Aortic smooth muscle cell (primary cell): ENCODE measurements at places on chromosomes 16 and 17. TPM values are rescaled to one million over a fixed set of nuclear protein-coding genes. Genes with fewer than 3 reads are reported as not detected.

The VPS35 gene
- total RNA-seq, result 66.6 and 74.5 TPM in 2 replicates

The CACNG1 gene
- not detected in 2 replicates for total RNA-seq

The KRT9 gene
- not detected in 2 replicates for total RNA-seq

The HS3ST2 gene
- not detected in 2 replicates for total RNA-seq

The PRSS8 gene
- not detected in 2 replicates for total RNA-seq

The CMTM2 gene
- total RNA-seq, result not detected in 2 replicates

The SRP68 gene
- total RNA-seq, result 29.2 and 38.6 TPM in 2 replicates

The DNAH17 gene
- total RNA-seq, result not detected in 2 replicates

The KRTAP4-3 gene
- total RNA-seq, result not detected in 2 replicates

The HCRT gene
- total RNA-seq, result not detected in 2 replicates

The SCN4A gene
- total RNA-seq, result 0.12 and 0.13 TPM in 2 replicates

The ABCC12 gene
- total RNA-seq, result not detected in 2 replicates

The GGA3 gene
- 13.0 and 13.3 TPM in 2 replicates for total RNA-seq

The ABCA3 gene
- total RNA-seq, result 8.4 and 11.1 TPM in 2 replicates

The CARD14 gene
- 0.12 TPM in 1 of 2 replicates, not detected in the other for total RNA-seq

The GRAP gene
- 0.25 and 0.79 TPM in 2 replicates for total RNA-seq

The RHBDL1 gene
- total RNA-seq, result 3.2 and 4.2 TPM in 2 replicates

The EMC8 gene
- total RNA-seq, result 23.3 and 25.5 TPM in 2 replicates

The EPN3 gene
- total RNA-seq, result 0.13 TPM in 1 of 2 replicates, not detected in the other

The ADORA2B gene
- total RNA-seq, result 4.8 and 7.5 TPM in 2 replicates

The AOC2 gene
- total RNA-seq, result 0.40 and 0.56 TPM in 2 replicates

The NOS2 gene
- under 0.01 and 0.13 TPM in 2 replicates for total RNA-seq

The FGF11 gene
- 0.13 and 0.19 TPM in 2 replicates for total RNA-seq

The CENPV gene
- total RNA-seq, result 7.0 and 7.3 TPM in 2 replicates

The STRADA gene
- 19.5 and 21.1 TPM in 2 replicates for total RNA-seq

The TMC6 gene
- total RNA-seq, result 1.2 and 1.8 TPM in 2 replicates

The CCDC57 gene
- 13.6 and 14.3 TPM in 2 replicates for total RNA-seq

The TMEM186 gene
- total RNA-seq, result 3.8 and 5.0 TPM in 2 replicates

The CNGB1 gene
- total RNA-seq, result under 0.01 TPM in 2 replicates

The CBLN1 gene
- total RNA-seq, result not detected in 2 replicates

The PVALEF gene
- not detected in 2 replicates for total RNA-seq

The RNF43 gene
- total RNA-seq, result not detected in 2 replicates

The ADAP2 gene
- total RNA-seq, result 0.79 and 1.3 TPM in 2 replicates

The MAF gene
- total RNA-seq, result 13.5 and 25.9 TPM in 2 replicates

The SCIMP gene
- not detected in 2 replicates for total RNA-seq

The MT1X gene
- total RNA-seq, result 8.8 and 14.4 TPM in 2 replicates

The PRSS27 gene
- total RNA-seq, result 0.56 and 0.92 TPM in 2 replicates

The PLXDC1 gene
- 0.40 and 0.50 TPM in 2 replicates for total RNA-seq

The SLC4A1 gene
- total RNA-seq, result not detected in 2 replicates

The ACSM3 gene
- total RNA-seq, result 0.62 and 0.79 TPM in 2 replicates

The DOC2B gene
- not detected in 2 replicates for total RNA-seq

The PMP22 gene
- total RNA-seq, result 52.1 and 53.6 TPM in 2 replicates

The DOC2A gene
- total RNA-seq, result 0.26 and 0.31 TPM in 2 replicates

The ZPBP2 gene
- not detected in 2 replicates for total RNA-seq

The KIF2B gene
- not detected in 2 replicates for total RNA-seq

The RPRML gene
- not detected in 2 replicates for total RNA-seq

The KRTAP9-4 gene
- not detected in 2 replicates for total RNA-seq

The FOXN1 gene
- not detected in 2 replicates for total RNA-seq

The CDK5R1 gene
- total RNA-seq, result 0.50 and 0.79 TPM in 2 replicates

The CA7 gene
- not detected in 2 replicates for total RNA-seq

The GPR179 gene
- under 0.01 TPM in 1 of 2 replicates, not detected in the other for total RNA-seq

The KRT12 gene
- total RNA-seq, result not detected in 2 replicates

The C16orf89 gene
- total RNA-seq, result 0.92 and 1.4 TPM in 2 replicates

The KRTAP4-4 gene
- not detected in 2 replicates for total RNA-seq

The KRTAP4-6 gene
- total RNA-seq, result not detected in 2 replicates

The NEUROD2 gene
- not detected in 2 replicates for total RNA-seq

The ZNF830 gene
- 12.8 and 13.4 TPM in 2 replicates for total RNA-seq

The SCARF1 gene
- 2.3 and 4.4 TPM in 2 replicates for total RNA-seq
